ENCODE measurements at places on chromosomes 7 and 10.

DNA sequence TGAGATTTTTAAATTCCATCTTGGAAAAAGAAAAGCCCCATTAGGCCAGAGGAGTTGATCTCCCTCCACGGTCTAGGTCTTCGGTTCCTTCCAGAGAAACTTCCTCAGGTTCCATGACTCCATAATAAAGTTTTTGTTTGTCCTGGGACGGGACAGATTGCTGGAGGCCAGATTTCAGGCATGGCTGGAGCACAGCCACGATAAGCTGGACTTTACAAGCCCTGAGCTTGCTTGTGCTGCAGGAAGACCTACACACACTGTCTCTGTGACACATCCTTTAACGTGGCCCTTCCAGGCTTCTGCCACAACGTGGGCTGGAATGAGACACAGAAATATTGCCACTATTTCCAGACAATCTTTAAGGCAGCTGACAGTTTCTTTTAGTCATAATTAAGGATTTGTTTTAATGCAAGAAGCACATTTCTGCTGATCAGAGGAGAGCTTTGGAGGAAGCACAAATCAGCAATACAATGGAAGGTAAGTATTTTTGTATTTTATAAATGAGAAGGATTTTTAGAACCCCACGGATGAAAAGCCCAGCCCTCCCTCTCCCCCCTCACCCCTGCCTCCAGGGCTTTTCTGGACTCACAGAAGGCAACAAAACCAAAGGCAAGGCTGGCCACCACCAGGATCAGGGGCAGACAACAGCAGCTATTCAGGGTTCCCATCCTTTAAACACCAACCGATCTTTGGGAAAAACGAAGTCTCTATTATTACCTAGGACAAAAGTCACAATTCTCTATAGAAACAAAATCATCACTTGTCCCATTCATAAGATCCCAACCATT is 6.5 kb downstream of the CTBP2 start:
- DNase-seq = peak; percentile 48

GRCh38 chr7:55099066-55099820 is 80.4 kb downstream of the EGFR start:
- no peak for DNase-seq

DNA sequence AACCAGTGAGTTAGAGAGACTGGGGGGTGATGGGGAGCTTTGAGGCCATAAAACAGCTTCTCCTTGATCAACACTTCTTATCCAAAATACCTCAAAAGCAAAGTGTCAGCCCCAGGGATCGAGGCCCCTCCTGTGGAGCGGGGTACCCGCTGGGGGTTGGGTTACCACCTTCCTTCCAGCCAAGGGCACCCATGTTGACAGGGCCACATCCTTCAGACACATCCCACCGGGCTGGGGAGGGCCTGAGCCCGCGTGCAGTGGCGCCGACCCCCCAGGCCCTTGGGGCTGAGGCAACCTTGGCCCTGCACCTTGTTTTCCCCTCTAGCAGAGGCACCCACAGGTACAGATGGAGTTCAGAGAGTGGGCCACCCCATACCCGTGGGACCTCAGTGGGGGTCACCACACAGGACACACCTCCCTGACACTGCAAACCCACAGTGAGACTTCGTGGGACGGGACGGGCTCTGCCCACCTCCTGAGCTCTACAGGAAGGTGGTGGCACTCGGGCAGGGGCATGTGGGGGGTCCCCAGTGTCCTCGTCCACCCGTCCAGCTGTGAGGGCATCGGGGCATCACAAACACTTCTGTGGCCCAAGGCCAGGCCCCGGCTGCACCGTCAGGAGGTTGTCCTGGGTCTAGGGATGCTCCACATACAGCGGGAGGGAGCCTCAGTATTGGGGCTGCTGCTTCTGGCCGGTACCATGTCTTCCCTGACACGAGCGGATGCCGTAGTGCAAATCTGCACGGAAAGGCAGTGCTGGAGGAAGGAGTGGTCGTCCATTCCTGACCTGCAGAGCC is 10.7 kb downstream of the DPYSL4 start:
- peak; percentile 7 for DNase-seq

DNA sequence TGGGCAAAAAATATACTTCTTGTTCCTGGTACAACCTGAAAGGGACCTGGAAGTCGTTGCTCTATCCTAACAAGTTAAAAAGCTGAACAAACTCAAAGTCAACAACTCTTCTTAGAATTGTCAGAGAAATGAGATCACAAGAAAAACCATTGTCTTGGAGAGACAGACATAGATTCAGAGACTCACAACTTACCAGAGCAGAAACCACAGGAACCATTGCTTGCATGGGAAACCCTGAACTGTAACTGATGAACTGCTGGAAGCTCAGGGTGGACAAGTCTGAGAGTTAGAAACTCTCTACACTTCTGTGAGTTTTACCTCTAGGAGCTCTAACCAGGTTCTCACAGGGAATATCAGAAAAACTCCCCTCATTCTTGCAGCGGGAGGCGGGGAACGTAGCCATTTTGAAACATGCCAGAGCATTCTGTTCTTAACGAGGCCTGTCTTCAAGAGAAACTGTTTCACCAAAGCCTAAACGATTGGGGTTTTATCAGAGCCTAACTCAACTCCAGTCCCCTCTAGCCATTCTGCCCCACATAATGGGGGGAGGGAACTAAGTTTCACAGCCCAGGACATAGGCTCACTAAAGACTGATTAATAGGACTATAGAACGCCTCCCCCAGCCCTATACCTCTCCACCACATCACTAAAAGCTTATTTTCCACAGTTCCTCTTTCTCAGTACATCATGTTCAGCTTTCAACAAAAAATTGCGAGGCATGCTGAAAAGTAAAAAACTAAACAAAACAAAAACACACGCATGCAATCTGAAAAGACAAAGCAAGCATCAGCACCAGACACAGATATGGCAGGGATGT is 12.0 kb upstream of the GSDME start:
- DNase-seq = no peak

DNA sequence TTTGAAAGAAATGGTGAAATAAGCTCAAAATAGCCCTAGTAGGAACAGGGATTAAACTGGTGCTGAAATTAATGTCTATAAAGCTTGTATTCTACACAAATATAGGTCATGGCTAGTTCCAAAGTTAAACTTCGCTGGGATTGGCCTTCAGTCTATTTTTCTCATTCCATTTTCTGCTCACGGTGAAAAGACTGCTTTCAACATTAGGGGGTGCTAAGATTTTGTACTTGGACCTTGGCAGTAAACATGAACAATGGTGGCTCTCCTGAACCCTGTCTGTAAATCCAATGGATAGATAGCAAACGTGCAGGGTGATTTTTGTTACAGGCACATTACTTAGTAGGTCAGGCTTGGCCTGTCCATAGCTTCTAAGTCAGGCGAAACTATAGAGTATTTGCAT is 36.0 kb upstream of the RSU1 start:
- no peak for DNase-seq

DNA sequence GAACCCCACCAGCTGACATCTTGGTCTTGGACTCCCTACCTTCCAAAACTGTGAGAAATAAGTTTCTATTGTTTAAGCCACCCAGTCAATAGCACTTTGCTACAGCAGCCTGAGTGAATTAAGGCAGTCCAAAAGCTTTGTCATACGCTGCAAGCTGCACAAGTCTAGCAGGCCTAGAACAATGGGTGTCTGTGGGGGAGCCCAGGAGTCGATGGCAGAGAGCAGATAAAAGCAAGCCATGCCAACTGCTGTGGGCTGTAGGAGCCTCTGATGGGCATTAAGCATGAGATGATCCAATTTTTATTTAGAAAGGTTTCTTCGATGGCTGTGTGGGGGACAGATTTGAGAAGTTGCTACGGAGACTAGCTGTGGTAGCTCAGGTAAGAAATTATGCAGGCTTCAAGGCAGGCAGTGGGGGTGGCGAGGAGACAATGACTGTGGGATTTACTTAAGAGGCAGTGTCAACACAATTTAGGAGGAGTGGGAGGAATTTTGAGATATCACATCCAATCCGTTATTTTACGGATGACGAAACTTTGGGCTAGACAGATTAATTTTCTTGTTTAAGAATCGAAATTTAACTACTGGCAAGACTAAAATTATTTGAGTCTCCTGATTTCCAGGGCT is 110.4 kb downstream of the NRCAM start:
- no peak for DNase-seq

DNA sequence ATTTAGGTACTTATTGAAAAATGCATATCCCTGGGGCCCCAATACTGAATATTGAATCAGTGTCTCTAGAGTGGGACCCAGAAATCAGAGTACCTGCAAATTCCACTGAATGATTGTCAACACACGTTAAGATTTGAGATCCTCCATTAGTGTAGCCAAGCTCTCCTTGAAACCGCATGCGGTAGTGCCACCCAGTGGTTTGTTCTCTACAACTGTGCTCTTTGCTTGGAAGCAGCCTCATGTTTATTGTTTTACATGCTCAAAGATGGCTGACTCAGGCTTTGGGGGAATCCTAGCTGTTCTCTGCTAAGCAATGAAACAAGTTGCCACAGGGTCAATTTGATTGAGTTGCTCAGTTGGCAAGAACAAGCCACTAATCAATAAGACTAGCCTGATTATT is 340.2 kb upstream of the CELF2 start:
- DNase-seq = peak; percentile 75

GRCh38 chr10:109474261-109474660 is 449.1 kb downstream of the XPNPEP1 start:
- DNase-seq = no peak

- DNase-seq = no peak
These were observed 63.3 kb downstream of the MRC1 start for GRCh38 chr10:17872191-17873091.

DNA sequence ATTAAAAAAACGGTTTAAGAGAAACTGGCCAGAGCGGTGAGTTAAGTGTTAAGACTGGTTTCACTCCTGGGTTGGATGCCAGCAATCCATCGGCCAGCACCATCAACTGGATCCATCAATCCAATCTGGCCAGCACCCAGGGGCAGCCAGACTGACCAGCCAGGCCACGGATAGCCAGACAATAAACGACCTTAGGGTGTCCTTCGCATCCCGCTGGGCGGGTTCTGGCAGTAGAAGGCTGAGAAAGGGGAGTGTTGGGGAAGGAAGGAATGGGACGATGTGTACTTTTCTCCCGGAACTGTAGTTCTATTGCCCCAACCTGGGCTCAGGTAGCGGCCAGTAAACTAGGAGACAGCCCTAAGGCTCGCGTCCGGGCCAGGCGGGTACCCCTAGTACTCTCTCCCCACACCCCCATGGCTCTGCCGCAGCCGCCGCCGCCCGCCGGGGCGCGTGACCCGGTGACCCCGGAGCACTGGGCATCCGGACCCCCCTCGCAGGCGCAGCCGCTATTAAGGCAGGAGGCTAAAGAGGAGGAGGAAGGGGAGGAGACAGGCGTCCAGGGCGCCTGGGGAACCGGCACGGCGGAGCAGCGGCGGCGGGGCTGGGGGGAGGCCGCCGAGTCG is at the start of gene CASD1:
Gene CASD1, plus strand, starts transcription at position 546 of the 623 bp plus-strand sequence. CDS start 276 bp downstream, outside the sequence.
- DNase-seq = peak; percentile 79

DNA sequence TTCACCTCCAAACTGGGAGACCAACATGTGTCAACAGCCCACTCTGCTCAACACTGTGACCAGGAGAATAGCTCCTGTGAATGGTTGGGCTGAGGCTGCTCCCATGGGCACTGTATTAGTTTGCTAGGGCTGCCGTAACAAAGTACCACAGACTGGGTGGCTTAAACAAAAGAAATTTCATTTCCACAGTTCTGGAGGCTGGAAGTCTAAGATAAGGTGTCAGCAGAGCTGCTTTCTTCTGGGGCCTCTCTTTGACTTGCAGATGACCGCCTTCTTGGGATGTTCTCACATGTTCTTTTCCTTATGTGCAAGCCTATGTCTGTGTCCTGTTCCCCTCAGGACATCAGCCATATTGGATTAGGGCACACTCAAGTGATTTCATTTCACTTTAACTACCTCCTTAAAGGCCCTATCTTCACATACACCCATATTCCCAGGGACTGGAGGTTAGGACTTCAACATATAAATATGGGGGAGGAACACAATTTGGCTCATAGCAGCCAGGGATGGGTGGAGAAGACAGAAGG is 90.3 kb downstream of the CPED1 start:
- no peak for DNase-seq

DNA sequence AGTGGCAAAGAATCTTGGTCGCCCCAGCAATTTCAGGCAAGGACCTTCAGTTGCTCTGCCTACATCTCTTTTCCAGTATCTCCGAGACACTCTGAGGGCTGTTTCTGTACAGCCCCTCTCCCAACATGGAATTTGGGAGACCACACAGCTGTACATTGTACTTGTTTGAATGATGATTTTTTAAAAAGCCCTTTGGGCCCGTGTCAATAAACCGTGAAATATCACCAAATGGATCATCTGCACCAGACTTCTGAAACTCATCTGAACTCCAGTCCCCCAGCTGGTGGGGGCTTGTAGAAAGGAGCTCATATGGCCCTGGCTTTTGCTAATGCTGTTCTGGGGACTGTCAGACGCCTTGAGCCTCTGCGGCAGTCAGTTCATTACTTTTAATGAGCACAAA is 374.9 kb downstream of the BBS9 start:
- DNase-seq = no peak

DNA sequence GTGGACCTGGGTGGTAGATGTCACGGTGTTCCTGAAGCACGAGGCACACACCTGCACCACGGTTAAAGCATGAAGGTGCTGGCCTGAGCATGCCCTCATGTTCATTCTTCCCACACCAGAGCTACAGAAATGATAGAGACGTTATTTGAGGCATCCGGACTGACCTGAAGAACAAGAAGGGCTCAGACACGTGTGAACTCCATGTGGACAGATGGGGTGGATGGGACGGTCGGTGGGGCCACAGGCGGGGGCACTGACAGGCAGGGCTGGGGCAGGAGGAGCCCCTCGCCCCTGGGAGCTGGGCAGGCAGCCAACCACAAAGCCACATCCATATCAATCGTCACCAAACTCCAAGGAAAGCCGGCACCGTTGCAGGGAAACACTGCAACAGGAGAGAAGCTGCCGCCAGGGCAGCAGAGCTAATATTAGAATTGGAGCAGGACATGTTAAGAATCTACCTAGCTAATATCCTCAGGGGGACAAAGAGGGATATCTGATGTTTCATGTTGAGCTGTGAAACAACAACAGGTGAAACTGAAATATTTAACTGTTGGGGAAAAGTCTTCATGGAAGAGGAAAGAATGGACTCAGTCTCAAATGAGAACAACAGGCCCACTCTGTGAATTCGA is 37.8 kb upstream of the DIP2C start:
- no peak for DNase-seq

DNA sequence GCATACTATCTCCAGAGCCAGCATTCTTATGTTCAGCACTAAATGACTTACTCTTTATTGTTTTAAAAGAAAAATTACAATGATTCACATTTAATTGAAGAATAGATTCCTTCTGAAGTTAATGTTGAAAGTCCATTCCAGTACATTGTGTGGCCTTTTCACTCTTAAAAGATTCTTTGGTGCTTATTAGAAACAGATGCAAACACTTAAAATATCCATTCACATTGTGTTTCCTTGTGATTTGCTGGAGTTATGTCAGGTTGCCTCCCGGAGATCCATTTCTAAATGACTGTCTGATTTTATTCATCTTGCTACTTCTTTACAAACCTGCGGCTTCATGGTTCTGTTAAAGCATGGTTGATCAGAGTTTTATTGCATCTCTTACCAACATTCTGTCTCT is 152.8 kb downstream of the FOXP2 start:
- DNase-seq = no peak

- DNase-seq = no peak
These were observed 415.3 kb downstream of the DNAJB6 start for GRCh38 chr7:157751951-157752673.

GRCh38 chr10:133459454-133460207 is 5.9 kb downstream of the SCART1 start:
- DNase-seq = no peak

- peak; percentile 45 for DNase-seq
These were observed 440 bp upstream of the TCAF1 start for GRCh38 chr7:143902332-143902899.
